ENCODE measurements at places on chromosomes 3 and 15.

DNA sequence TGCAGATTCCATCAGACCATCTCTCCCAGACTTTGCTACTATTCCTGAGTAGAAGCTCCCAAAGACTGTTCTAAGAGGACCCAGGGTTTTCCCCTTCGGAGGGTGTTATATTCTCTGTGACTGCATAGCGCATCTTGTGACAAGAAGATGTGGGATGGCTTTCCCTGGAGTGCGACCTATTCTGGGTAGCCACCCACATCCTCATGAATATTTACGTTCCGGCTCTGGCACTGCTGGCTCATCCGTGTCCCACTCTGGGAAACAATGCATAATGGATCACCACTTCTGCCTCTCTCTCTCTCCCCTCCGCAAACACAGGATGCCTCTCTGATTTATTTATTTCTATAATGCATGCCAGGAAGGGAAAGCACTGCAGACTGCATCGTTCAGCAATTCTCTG is 166.1 kb downstream of the PYDC2 start:
- no peak for DNase-seq

GRCh38 chr3:120682095-120682681 is at the start of gene HGD:
Gene HGD, minus strand, starts transcription at chr3:120682239. Its CDS starts 128 bp downstream, at chr3:120682111.
- DNase-seq = no peak

DNA sequence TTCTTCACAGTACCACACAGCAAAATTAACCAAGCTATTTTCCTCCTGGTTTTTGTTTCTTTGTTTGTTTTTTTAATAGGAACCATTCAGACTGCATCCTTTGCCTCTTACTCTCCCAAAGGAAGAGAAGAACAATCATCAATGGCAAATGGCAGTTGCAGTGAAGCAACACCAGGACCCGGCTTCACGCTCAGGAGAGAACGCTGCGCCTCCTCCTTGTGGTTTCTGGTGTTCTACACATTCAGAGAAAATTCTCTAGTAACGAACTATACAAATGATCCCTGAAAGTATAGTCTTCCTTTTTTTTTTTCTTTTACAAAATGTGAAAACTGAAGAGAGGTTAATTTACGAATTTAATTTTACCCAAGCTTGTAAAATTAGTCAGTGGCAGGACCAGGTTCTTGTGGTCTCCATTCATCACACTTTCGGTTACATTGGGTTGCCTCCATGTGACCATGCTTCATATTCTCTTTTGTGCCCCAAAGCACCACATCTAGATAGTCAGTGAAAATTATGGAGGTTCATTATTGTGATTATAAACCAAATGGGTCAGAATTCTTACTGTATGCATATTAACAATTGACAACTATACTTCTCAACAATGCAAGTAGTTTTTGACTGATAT is 10.6 kb upstream of the MINDY2 start:
- DNase-seq = no peak

GRCh38 chr3:106482451-106482850 is 613.6 kb upstream of the CBLB start:
- no peak for DNase-seq

- no peak for DNase-seq
These were observed 117.3 kb upstream of the WNT5A start for GRCh38 chr3:55604402-55604801.

- no peak for DNase-seq
These were observed 215.1 kb downstream of the TIGIT start for GRCh38 chr3:114508976-114509375.

GRCh38 chr3:10366651-10367101 is 45.8 kb upstream of the SEC13 start:
- DNase-seq = peak; percentile 87

DNA sequence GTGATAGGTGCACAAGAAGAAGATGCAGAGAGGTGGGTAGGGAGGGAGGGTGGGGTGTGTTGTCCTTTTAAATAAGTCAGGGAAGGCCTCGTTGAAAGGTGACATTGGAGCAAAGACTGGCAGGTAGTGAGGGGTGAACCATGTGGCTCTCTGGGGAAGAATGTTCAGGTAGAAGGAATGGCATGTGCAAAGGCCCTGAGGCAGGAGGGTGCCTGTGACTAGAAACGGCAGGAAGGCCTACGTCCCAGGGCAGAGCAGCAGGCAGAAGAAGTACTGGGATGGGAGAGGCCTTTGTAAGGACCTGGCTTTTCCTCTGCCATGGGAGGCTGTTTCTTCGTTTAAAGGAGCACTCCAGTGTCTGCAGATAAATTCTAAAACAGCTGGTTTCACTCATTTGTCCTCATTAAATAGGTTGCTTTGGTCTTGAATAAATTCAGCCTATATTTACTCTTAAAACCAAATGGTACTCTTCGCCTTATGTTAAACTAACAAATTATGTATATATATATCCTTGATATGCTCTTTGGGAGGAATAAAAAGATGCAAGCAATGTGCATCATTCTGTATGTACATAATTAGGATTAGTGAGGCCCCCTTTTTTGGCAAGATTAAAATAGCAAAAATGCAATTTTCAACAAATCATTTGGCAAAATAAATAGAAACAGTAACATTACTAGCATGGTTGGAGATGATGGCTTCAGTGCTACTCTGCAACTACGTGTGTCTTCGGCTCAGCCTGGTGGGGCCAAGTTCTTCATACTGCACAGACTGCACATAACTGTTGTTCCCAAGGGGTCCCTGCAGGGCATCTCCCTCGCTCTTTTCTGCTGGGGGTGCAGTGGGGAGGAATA is 151.4 kb downstream of the KLF13 start:
- DNase-seq = no peak

DNA sequence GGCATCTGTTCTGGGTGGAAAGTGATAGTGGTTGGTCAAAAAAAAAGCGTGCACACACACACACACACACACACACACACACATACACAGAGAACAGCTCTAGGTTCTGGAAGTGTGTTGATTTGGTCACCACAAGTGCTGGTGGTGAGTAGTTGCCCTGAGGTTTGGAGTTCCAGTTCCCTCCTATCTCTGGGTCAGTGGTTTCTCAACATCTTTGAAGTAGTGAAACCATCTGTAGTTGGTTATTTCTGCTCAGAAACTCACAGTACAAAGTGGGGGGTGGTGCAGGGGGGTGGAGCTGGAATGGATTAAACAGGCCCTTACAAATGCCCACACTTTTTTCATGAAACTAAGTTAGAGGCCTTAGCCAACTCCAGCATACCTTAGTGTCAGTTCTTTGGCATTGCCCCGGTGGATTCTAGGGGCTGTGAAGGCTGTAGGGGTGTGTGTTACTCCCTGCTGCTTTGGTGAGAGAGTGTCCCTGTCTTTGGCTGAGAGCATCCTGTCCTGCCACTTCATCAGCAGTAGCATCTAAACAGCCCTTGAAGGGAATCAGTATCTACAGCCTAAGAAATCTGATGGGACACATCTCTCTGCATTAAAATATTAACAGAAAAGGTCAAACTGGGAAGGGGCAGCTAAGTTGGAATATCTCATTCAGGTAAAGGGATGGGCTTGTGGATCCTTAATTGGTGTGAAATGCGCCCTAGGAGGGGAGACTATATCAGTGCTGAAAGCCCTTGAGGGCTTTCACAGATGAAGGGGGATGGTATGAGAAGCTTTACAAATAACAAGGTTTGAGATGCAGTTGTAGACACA is 20.6 kb downstream of the SMAD3 start:
- peak; percentile 70 for DNase-seq

- no peak for DNase-seq
These were observed 871 bp downstream of the MAP1A start for GRCh38 chr15:43518197-43518761.

- DNase-seq = peak; percentile 82
These were observed 89.4 kb downstream of the LINGO1 start for GRCh38 chr15:77543159-77543882.

DNA sequence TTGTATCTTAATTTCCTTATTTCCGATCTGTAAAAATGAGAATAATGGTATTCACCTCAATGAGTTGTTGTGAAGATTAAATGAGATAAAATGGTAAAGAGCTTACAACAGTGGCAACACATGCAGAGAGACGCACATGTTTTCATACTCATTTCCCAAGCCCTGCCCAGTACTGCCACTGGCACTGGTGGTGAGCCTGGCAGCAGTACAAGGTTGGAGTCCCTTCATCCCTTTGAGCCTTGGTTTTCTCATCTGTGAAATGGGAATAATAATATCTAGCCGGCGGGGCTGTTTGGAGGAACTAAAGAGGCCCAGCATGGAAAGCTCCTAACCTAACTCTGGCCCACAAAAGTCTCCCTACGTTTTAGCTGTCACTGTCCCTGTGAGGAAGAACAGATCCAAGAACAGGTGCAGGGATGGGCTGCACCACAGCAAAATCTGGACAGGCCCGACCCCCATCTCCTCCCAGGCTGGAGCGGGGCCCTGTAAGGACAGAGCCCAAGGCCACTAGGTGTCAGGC is 866 bp upstream of the CD276 start:
- no peak for DNase-seq

- no peak for DNase-seq
These were observed 174.1 kb upstream of the DPH6 start for GRCh38 chr15:35720019-35720418.

- no peak for DNase-seq
These were observed 629.5 kb upstream of the KCNMB2 start for GRCh38 chr3:177906578-177907229.

GRCh38 chr3:52407779-52408178 is 37.1 kb downstream of the SEMA3G start:
- no peak for DNase-seq

- no peak for DNase-seq
These were observed 128.4 kb downstream of the RAP2B start for GRCh38 chr3:153290268-153291015.

Measured in activated CD4-positive, alpha-beta memory T cell treated with anti-CD3 and anti-CD28 coated beads for 36 hours (primary cell).